ENCODE measurements at places on chromosomes 13 and 19.

DNA sequence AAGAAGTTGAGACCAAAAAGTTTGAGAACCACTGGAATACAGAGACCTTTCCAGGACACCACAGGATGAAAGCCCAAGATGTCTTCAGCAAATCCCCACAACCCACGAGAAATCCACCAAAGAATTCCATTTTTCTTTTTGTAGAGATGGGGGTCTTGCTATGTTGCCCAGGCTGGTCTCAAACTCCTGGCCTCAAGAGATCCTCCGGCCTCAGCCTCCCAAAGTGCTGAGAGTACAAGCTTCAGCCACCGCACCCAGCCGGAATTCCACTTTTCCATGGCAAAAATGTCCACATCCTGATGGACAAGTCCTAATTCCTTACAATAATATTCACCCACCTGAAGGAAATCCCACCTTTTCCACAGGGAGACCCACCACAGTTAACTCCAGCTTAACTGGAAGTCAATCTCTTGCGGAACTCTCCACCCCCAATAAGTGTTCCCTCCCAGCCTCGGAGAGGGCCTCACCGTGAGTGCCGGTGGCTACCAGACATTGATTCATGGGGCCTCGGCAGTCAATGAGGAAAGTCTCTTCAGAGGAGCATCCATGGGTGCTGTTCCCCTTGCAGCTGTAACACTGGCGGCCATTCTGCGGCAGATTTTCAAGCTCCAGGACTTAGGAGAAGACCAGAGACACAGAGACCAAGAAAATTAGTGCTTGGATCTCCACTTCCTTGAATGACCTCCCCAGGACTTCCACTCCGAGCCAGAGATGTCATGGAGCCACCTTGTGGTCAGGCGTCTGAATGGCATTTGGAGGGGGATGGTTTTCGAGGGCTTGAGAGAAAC lies 12.3 kb upstream of the CADM4 start:
- no peak for DNase-seq

GRCh38 chr19:28705008-28705407 lies 507.9 kb downstream of the UQCRFS1 start:
- no peak for DNase-seq

- no peak for DNase-seq
Observed at GRCh38 chr13:45713721-45714120, 11.6 kb downstream of the CBY2 start.

DNA sequence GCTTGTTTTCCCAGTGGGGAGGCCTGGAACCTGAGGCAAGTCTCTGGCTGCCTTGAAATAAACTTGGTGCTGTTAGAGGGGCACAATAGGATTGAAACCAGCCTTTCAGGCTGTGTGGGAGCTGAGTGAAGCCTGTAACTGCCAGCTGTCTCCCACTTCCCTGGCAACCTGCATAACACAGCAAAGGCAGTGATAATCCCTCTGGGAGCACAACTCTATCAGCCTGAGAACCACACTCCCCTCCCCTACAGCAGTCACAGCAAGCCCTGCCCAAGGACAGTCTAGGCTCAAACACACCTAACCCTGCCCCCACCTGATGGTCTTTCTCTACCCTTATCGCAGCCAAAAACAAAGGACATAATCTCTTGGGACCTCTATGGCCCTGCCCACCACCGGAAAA lies 683.8 kb upstream of the ATXN8OS start:
- DNase-seq, result no peak

- no peak for DNase-seq
Observed at GRCh38 chr19:3360421-3361383, 5.7 kb upstream of the NFIC start.

GRCh38 chr13:42594481-42595252 lies 20.7 kb downstream of the TNFSF11 start:
- no peak for DNase-seq

DNA sequence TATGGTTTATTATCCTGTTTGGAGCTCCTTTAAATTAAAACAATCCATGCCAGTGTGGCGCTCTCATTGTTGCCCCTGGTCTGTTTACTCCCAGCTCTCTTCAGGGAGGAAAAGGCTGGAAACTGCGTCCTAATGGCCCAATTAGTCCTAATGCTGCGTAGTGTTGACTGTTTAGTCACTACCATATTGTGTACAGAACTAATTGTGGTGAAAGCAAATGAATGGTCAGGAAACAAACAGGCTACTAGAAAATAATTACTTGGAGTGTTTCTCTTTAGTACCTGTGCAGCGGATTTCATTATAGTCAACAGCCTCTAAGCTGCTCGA lies 54.5 kb upstream of the MTIF3 start:
- no peak for DNase-seq

- no peak for DNase-seq
Observed at GRCh38 chr13:23350009-23350408, 83.5 kb downstream of the SACS start.

DNA sequence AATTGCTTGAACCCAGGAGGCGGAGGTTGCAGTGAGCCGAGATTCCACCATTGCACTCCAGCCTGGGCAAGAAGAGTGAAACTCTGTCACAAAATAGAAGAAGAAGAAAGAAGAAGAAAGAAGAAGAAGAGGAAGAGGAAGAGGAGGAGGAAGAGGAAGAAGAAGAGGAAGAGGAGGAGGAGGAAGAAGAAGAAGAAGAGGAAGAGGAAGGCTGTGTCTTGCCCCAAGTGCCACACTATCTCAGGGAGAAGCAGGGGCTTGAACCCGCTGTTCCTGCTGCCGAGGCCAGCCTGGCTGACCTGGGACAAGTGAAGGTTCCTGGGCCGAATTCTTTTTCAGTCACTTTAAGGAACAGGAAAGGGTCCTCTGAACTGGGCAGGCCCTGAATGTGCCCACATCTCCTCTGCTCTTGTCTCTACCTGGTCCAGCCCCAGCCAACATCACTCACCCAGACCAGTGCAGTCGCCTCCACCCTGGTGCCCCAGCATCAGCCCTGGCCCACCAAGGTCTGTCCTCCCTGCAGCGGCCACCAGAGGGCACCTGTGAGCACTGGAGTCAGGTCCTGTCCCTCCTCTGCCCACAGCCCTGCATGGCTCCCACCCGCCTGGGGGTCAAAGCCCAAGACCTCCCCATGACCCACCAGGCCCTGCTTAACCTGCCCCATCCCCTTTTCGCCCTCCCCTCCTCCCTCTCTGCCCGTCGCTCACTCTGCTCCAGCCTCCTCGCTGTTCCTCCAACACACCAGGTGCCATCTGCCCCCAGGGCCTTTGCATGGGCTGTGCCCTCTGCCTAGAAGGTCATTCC lies 20.0 kb downstream of the TICAM1 start:
- no peak for DNase-seq

GRCh38 chr19:47215581-47215980 lies 15.4 kb downstream of the BBC3 start:
- DNase-seq, result no peak

GRCh38 chr19:56333506-56333905 lies 18.9 kb upstream of the ZSCAN5A start:
- DNase-seq, result no peak

DNA sequence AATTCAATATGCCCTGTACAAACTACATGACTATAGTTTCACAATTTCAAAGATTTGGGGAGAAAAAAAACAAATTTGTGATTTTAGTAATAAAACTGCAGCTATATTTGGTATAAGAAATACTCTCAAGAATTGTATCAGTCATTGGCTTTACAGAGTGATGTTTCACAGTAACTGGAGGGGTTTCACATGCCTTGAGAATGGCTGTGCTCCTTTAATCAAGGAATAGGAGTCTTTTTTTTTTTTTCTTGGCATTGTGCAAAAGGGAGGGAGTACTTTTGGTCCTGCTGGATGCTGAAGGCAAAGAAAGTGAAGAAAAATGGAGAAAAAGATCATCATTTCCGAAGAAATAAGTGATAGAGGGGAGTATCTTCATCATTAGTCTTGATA lies 6.8 kb downstream of the ZNF507 start:
- DNase-seq, result no peak

DNA sequence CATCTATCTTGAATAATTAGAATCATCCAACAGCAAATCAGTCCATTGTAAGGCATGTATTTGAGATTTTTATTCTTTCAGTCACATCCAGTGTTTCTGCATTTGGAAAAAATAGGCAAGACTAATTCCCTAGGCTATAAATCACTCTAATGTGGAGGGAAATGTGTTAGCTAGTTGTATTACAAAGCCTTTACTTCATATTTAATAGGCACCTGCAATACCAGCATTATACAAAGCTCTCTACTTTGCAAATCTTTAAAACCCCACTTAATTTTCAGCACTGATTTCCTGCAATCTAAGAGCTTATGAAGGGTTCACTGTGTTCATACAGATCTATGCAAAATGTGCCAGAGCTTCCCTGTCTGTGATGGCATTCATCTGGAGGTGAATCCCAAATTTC lies 12.3 kb downstream of the PCDH9 start:
- DNase-seq, result no peak

DNA sequence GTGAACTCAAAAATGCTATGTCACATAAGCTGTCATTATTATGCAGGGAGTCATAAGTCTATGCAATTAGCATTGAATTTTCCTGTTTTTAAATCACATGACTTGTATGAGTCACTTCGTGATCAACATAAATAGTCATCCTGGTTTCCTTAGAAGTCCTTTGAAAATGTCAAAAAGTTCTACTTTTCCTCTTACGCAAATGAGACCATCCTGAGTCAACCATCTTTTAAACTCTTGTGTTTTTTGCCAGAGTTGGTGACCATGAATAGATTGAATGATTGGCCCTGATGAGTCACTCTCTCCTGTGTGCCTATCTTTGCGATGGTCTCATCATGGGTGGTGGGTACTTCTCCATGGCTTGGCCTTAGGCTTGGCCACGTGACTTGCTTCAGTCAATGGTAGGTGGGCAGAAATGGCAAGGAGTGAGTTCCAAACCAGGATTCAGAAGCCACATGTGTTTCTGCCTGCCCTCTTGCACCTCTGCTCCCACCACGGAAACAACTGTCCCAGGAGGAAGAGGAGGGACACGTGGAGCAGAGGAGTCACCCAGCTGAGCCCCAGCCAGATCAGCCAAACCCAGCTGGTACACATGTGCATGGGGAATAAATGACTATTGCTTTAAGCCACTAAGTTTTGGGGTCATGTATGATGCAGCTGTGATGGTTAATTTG lies 123.5 kb upstream of the CACNA1A start:
- DNase-seq, result no peak

DNA sequence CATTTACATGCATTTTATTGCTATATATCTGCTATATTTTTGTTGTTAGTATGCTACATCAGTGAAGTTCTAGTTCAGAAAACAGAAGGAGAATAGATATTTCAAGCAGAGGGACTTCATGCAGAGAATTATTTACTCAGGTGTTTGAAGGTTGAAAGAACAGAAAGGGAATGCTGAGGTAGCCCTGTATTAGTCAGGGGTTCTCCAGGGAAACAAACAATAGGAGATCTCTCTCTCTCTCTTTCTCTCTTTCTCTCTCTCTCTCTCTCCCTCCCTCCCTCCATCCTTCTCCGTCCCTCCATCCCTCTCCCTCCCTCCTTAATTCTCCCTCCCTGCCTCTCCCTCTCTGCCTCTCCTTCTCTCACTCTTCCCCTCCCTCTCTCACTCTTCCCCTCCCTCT lies 114.3 kb upstream of the TDRD3 start:
- no peak for DNase-seq

- DNase-seq, result no peak
Observed at GRCh38 chr13:46343279-46343994, 43.6 kb downstream of the RUBCNL start.

DNA sequence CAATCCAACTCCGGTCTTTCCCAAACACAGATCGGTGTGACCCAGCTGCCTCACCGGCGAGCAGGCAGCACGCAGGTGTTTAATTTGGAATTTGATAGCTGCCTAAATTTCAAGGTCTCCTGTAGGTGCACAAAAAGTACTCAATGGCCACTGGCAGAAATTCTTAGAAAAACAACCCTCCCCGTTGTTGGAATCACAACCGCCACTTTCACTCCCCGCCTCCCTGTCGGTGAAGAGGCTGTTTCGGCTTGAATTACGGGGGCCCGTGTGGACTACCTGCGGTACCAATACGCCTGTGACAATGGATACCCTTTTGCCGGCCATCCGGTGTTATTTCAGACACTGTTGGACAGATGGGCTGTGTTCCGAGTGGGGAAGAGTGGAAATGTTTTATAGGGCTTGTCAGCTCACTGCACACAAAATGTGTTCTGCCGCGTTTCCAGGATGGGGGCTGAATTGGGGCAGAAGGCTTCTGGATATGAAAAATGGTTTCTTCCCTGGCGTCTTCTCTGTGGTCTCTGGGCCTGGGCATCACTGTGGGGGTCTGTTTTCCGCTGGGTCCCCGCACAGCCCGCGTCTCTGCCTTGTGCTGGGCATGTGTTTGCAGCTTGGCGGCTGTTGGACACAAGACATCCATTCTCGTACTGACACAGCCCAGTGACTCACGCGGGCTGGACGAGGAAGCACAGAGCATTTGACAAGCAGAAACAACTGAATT lies 45.4 kb downstream of the ZIC5 start:
- DNase-seq, result no peak

DNA sequence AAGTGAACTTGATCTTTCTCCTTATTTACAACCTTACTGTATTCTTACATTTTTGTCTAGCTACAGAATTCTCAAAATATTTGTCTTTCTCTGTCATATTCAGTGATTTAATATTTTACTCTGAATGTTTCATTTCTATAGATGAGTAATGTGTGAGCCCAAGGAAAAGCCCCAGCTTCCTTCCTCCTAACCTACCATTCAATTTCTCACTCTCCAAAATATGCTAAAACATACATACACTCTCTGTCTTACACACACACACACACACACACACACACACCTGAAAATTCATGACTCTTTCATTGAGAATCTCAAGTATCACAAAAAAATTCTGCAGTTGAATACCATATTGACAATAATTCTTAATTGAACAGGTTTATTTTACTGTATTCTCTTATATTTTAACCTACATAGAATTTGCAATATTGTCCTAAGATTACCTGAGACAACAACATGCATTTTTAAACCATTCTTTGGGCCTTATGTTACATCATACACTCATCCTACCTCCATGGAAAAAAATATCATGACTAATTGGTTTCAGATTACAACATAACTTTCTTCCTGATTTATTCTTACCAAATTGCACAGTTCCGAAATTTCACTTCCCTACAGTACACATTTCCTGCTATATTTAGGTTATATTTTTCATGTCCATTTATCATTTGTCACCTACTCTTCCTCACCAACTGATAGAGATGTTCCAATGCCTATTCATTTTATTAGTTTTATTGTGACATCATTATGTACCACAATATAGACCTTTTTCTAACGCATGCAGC lies 1965.6 kb upstream of the PCDH20 start:
- DNase-seq, result no peak

GRCh38 chr13:97660594-97661260 lies 226.8 kb downstream of the RAP2A start:
- no peak for DNase-seq

GRCh38 chr13:30696278-30697176 lies 38.8 kb upstream of the ALOX5AP start:
- no peak for DNase-seq

DNA sequence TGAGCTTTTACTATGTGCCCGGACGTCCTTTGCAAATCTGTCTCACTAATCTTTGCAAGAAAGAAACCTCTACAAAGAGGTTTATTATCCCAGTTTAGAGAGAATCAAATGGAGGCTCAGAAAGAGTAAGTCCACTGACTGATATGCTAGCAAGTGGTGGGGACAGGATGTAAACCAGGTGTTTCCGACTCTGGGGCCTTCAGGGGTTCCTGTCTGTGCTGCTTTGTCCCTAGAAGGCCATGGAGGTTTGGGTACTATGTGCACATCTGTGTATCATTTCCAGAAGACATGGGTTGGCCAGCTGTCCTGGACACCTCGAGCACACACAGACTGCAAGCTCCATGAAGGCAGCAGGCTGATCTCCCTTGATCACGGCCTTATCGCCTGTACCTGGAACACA lies 1.2 kb upstream of the KPTN start:
- no peak for DNase-seq

- no peak for DNase-seq
Observed at GRCh38 chr19:53102756-53103233, 427 bp downstream of the ZNF160 start.

Data from esophagus squamous epithelium (tissue), 5 donors.